ENCODE measurements at places on chromosomes 5 and 9. TPM values are rescaled to one million over a fixed set of nuclear protein-coding genes. Genes with fewer than 3 reads are reported as not detected.

SLC6A18 gene
- total RNA-seq: not detected

MLANA gene
- total RNA-seq: not detected

NPDC1 gene
- total RNA-seq: 29.8 TPM

LMX1B gene
- total RNA-seq: not detected

C9orf50 gene
- total RNA-seq: 0.19 TPM

ADAMTS16 gene
- not detected for total RNA-seq

BHMT gene
- total RNA-seq: not detected

ARL14EPL gene
- total RNA-seq: 1.0 TPM

GPX3 gene
- total RNA-seq: not detected

PCDHA9 gene
- not detected for total RNA-seq

TAF11L4 gene
- total RNA-seq: not detected

PCDHGB1 gene
- total RNA-seq: not detected

SHROOM1 gene
- total RNA-seq: 0.38 TPM

CCDC69 gene
- 98.5 TPM for total RNA-seq

MCTP1 gene
- 0.65 TPM for total RNA-seq

PCDHB16 gene
- total RNA-seq: not detected

GFI1B gene
- not detected for total RNA-seq

ANKRD20A1 gene
- 0.44 TPM for total RNA-seq

SPINK5 gene
- not detected for total RNA-seq

C5orf58 gene
- not detected for total RNA-seq

MEIKIN gene
- not detected for total RNA-seq
